ENCODE measurements at places on chromosomes 3 and 15. TPM values are rescaled to one million over a fixed set of nuclear protein-coding genes. Genes with fewer than 3 reads are reported as not detected.

- no peak for DNase-seq
These were observed 185.2 kb upstream of the ARL6 start for GRCh38 chr3:97579365-97579764.

Gene TRIM71
- under 0.01 TPM for total RNA-seq

DNA sequence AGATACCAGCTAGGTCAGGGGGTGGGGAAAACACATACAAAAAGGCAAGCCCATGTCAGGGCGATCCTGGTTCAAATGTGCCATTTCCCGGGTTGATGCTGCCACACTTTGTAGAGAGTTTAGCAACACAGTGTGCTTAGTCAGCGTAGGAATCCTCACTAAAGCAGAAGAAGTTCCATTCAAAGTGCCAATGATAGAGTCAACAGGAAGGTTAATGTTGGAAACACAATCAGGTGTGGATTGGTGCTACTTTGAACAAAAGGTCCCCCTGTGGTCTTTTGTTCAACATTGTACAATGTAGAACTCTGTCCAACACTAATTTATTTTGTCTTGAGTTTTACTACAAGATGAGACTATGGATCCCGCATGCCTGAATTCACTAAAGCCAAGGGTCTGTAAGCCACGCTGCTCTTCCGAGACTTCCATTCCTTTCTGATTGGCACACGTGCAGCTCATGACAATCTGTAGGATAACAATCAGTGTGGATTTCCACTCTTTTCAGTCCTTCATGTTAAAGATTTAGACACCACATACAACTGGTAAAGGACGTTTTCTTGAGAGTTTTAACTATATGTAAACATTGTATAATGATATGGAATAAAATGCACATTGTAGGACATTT is 28.9 kb downstream of the TPM1 start:
- no peak for DNase-seq

- DNase-seq, result no peak
These were observed 155.8 kb downstream of the NR1D2 start for GRCh38 chr3:24100696-24101402.

GRCh38 chr3:13533885-13534301 is 15.0 kb upstream of the FBLN2 start:
- DNase-seq, result peak; percentile 63

Gene SLC24A5
- total RNA-seq, result not detected

Gene PRR20G
- not detected for total RNA-seq

DNA sequence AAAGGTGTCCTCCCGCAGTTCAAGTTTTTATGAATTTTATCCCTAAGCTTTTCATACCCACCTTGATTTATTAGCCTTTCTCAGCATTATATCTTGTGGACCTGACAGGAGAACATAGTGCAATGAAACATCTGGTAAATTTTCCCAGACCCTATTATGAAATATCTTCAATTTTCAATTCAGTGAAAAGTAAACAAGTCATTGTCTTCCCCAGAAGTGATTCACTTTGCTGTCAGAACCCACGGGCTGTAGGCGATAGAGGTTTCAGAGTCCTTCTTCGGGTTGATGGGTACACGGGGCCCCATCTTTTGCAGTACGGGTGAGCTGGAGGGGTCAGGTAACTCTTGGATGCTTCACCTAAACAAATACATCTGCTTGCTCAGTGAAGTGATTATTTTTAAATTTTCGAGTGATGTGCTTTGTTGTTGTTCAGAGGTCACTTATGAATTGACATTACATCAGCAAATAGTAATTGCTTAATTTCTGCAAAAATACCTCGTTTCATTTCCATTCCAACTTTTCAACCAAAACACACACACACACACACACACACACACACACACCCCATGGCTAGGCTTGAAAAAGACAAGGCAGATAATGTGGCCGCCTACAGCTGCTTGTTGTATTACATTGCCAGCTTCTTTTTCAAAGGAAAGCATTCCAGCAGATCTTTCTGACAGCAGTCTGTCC is 102.9 kb downstream of the SEMA6D start:
- no peak for DNase-seq

DNA sequence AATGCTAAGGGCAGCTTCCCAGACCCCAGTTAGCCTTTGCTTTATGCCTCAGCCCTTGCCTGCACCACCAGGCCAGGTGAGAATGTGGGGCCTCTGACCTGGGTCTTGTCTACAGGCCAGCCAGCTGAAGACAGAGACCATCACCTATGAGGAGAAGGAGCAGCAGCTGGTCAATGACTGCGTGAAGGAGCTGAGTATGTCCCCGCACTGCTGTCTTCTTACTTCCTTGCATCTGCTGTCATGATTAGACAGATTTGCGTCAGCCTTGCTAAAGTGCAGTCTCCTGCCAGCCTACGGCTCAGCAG is 74.6 kb downstream of the CCK start:
- DNase-seq, result no peak

Gene TTLL13
- 0.15 TPM for total RNA-seq

Gene FAM3D
- total RNA-seq, result 17.6 TPM

DNA sequence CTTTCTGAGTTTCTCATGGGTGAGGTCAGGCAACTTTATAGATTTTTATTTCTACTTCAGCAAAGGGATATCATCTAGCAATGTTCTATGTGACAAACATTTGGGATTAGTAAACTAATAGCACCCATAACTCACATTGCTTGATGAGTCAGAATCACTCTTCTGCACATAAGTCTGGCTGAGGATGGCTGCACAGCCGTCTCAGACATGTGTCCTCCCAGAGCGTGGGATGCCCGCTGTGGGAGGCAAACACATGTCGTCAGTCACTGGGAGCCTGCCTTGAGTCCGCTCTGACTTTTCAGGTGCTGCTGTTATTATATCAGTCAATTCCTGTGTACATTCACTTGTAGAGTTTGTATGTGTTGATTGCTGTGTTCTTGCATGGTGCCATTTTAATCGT is 230.7 kb upstream of the TRIM42 start:
- no peak for DNase-seq

DNA sequence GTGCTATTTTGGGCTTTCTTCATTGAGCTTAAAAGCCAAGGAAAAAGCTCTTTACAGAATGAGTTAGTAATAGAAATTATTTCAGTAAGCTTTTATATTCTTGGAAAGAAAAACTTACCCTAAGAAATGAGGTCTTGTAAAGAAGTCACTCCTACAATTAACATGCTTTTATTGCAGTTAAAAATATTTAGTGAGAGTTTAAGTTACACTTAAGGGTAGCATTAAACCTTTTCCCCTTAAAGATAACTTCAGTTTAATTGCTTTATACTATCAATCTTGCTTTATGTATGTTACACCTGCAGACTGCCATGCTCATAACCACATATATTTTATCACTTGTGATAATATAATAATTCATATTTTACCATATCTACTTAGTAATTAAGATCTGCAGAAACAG is 426.2 kb downstream of the PLCL2 start:
- no peak for DNase-seq
